ENCODE measurements at places on chromosomes 13 and 19.

GRCh38 chr19:1355568-1356507 is 27.9 kb upstream of the NDUFS7 start:
- DNase-seq = peak; percentile 29

- no peak for DNase-seq
Observed at GRCh38 chr13:87712012-87712411, 40.8 kb downstream of the SLITRK5 start.

GRCh38 chr19:49020931-49021895 is 2.9 kb downstream of the CGB3 start:
- DNase-seq = no peak

GRCh38 chr13:46656786-46657185 is 103.8 kb downstream of the LRCH1 start:
- no peak for DNase-seq
